ENCODE measurements at places on chromosomes 2 and 18.

- DNase-seq, result no peak
Measured at GRCh38 chr18:63888470-63889190, 1.1 kb downstream of the SERPINB2 start.

GRCh38 chr2:30867385-30867784 is 60.1 kb upstream of the CAPN13 start:
- DNase-seq, result no peak

GRCh38 chr18:58195278-58195765 is 151.3 kb downstream of the NEDD4L start:
- DNase-seq, result no peak

GRCh38 chr18:68714366-68714711 is 569 bp downstream of the TMX3 start:
- no peak for DNase-seq

DNA sequence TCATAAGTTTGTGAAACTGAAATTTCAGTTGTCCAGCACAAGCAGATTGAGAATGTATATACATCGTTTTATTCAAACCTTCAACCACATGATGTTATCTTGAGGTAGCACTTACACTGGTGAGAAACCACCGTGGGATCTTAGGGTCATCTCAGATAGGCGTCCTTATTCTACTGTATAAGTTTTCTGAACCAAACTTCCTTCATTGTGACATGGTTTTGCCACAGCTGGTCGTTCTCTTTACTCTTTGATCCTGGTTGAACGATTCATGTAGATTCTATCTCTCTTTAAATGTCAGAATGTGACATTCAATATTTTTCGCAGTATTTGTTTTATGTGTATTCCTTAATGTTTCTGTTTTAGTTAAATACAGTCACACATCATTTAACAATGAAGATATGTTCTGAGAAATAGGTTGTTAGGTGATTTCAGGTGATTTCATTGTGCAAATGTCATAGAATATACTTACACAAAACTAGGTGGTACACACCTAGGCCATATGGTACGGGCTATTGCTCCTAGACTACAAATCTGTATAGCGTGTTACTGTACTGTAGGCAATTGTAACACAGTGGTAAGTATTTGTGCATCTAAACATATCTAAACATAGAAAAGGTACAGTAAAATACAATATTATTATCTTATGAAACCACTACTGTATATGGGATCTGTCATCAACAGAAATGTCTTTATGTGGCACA is 17.9 kb upstream of the ARHGAP25 start:
- DNase-seq, result no peak

- DNase-seq, result no peak
Measured at GRCh38 chr2:86102157-86102556, 3.5 kb downstream of the POLR1A start.

GRCh38 chr18:46343931-46344372 is 239.8 kb downstream of the HAUS1 start:
- no peak for DNase-seq

DNA sequence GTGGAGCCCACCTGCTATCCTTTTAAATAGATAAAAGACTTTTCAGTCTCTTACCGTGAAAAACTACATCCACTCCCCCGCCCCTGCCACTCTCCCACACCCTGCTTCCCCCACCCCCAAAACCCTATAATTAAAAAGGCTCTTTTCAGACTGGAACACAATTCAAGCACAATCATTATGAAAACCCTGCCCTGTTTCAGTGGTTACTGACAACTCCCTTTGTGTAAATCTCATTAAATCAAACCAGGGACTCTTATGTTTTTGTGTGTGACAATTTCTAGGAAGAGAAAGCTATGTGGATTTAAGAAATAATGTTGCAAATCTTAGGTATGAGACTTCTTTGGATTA is 21.0 kb upstream of the ZNF532 start:
- DNase-seq, result no peak

- DNase-seq, result no peak
Measured at GRCh38 chr18:70078106-70078505, 127.4 kb downstream of the RTTN start.

DNA sequence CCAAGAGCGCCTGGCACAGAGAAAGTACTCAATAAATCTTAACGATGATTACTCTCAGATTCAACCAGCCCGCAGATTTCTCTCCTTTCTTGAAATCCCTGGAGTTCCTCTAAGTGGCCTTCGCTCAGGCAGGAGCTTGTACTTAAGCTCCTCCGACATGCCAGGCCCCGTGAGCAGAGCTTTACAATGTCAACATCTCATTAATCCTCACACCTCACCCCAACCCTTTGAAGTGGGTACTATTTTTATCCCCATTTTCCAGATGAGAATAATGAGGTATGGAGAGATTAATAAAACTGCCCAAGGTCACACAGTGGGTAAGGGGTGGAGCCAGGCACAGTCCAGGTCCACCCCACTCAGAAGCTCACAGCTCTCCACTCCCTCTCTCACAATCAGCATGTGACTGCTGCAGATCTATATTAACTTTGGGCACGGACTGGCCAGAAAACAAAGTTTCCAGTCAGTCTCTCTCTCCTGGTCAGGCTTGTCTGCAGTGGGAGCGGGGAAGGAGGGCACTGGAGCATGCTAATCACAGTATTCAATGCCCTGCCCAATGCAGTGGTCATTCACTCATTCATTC is 18.0 kb downstream of the DNMT3A start:
- peak; percentile 34 for DNase-seq

GRCh38 chr2:235378246-235378645 is 115.6 kb upstream of the AGAP1 start:
- DNase-seq, result peak; percentile 13

GRCh38 chr2:189056200-189057106 is 82.3 kb downstream of the COL3A1 start:
- DNase-seq, result no peak

GRCh38 chr2:11578986-11579774 is 45.3 kb downstream of the GREB1 start:
- no peak for DNase-seq

GRCh38 chr2:75870133-75870532 is 159.4 kb upstream of the GCFC2 start:
- no peak for DNase-seq

- no peak for DNase-seq
Measured at GRCh38 chr2:229652796-229653195, 61.6 kb downstream of the DNER start.

GRCh38 chr2:29747786-29748470 is 173.5 kb downstream of the ALK start:
- DNase-seq, result peak; percentile 98

DNA sequence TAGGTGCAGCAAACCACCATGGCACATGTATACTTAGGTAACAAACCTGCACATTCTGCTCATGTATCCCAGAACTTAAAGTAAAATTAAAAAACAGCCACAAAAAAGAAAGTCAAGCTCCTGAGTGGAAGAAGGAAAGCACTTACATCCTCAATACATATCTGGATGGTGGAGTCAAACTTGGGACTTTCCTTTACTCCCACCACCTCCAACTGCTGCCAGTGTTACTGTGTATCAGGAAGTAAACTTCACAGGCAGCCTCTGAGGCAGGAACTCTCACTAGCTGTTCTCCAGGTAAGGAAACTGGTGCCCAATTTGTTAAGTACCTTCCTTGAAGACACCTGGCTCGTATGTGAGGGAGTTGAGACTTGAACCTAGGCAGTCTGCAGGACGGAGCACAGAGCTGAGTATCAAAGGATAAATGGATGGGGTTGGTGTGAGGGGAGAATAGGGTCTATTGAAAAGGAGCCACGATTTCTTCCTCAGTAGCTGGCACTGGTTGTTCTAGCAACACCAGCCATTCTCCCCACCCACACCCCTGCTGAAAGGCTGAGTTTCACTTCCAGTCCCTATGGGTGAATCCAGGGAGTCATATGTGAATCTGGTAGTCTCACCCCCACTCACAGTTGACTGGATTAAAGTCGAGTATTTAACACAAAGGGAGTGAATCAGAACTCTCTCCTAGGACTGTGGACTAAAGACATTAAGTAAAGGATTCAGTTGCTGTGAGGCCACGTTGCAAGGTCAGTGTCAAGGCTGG is 50.0 kb upstream of the GPR39 start:
- no peak for DNase-seq

DNA sequence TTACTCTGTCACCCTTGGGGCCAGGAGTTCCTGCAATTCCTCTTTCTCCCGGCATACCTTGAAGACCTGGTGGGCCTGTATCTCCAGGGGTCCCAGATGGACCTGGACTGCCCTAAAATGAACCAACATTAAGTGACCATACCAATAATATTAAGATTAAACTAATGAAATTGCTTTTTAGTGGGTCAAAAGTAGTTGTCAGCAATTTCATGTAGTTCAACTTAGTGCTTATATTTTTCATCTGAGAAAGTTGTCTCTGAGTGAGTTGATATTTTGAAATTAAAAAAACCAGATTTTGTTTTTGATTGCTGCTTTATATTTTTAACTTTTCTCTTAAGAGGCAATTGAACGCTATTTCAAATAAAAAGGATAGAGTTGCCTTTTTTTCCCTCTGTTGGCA is 83.1 kb downstream of the COL3A1 start:
- DNase-seq, result no peak

DNA sequence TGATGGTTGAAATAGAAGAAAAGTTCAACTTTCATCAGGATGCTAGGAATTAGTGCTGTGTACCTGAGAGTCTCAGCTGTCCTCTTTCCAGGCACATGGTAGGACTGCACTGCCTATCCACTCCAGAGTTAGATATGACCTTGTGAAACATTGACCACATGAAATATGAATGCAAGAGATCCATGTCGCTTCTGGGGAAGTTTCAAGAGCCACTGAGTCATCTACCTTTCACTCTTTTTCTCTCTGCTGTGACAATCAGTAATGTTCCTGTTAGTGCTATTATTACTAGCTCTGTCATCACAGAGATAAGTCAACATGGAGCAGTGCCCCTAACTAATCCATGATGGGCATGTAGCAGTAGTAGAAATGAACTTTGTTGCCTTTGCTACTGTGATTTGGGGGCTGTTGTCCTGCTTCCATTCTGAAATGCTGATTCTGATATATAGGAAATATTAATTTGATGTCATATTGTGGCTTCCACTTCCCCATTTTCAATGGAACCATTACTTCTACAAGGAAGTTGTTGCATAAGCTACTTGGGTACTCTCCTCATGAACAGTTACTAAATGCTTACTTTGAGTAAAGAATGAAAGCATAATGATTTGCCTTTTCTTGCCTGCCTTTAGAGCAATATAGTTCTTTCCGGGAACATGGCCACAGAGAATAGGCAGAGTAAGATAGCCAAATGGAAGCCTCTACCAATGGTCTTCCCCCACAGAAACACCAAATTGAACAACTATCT is 192.8 kb upstream of the ZNF521 start:
- no peak for DNase-seq

DNA sequence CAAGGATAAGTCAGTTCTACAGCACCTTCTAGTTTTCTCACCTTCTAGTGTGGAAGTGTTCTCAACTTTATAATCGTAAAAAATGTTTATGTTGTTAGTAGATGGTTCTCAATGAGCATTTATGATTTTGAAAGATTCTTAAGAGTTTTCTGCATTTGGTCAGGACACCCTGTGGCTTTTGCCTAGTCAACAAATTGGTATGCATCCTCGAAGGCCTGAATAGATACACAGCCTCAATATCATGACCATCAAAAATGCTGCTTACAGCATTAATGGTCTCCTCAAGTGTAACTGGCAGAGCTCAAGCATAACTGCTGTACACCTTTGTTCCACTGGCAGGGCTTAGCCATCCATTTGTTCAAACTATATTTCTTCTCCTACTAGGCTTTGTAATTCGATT is 96.7 kb downstream of the CRACDL start:
- DNase-seq, result peak; percentile 60

- DNase-seq, result peak; percentile 25
Measured at GRCh38 chr2:212005085-212005671, 533.4 kb downstream of the ERBB4 start.

DNA sequence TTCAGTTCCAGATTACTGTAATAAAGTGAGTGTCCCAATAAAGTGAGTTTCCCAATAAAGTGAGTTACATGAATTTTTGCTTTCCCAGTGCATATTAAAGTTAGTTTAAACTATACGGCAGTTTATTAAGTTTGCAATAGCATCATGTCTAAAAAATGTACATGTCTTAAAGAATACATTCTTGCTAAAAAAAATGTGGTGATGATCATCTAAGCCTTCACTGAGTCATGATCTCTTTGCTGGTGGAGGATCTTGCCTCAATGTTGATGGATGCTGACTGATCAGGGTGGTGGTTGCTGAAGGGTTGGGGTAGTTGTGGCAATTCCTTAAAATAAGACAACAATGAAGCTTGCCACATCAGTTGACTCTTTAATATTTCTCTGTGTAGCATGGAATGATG is 664.2 kb downstream of the TDRD15 start:
- DNase-seq, result peak; percentile 72

DNA sequence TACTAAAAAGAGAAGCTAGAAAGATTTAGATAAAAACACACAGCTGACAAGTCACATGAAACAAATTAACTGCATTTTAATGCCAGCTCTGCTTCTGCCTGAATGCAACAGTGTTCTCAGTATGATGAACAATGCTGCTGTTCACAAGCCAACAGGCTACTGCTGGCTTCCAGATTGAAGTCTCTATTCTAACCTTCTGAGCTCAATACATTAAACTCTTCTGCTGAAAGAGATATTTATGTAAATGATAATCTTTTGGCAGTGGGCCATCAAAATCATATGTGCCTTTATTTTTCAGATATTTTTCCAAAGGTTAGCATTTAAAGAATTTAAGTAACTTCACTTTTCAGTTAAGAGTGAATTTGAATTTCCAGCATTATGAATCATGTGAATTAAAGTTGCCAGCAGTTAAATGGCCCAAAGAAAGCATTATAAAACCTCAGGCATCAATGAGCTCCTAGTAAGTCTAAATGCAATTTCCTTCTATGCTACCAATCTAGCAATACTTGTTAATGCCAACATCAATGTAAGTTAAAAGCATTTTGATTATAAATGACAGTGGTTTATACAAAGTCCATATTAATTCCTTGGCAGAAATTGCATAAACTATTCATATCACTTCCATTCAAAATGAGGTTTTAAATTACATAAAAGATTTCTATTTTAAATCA is 72.4 kb downstream of the ID2 start:
- peak; percentile 38 for DNase-seq

DNA sequence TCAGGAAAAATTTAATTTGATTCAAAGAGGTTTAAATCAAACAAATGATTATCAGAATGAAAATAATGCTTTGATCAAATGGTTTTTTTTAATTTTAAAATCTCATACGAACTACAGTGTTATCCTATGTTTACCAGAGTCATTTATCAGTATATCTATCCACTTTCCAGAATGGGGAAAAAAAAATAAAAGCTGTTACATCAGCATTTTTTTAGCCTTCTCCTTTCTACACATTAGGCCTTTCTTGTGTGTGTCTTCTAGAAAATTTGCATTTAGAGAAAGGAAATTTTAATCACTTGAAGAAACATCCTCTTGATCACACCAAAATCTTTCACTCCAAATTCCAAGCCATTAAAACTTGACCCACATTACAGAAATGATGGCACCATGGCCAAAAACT is 608.9 kb upstream of the ID2 start:
- DNase-seq, result no peak
